Fibroblast of lung (primary cell): ENCODE measurements at places on chromosomes 3 and 15. TPM values are rescaled to one million over a fixed set of nuclear protein-coding genes. Genes with fewer than 3 reads are reported as not detected.

The C3orf20 gene
- not detected in 2 replicates for total RNA-seq

The RNF168 gene
- 13.7 and 19.3 TPM in 2 replicates for total RNA-seq

The WDR48 gene
- 41.9 and 44.9 TPM in 2 replicates for total RNA-seq

The EPHA3 gene
- total RNA-seq, result 0.26 and 0.99 TPM in 2 replicates

The GOLGA6A gene
- total RNA-seq, result under 0.01 TPM in 1 of 2 replicates, not detected in the other

The SGO1 gene
- total RNA-seq, result 0.26 and 1.8 TPM in 2 replicates

The IL5RA gene
- total RNA-seq, result not detected in 2 replicates

The STRA6 gene
- 0.17 TPM in 1 of 2 replicates, not detected in the other for total RNA-seq

The GOLGA8R gene
- total RNA-seq, result 1.3 and 1.8 TPM in 2 replicates

The MKRN3 gene
- total RNA-seq, result under 0.01 and 0.77 TPM in 2 replicates

The SLC51B gene
- 0.51 and 0.66 TPM in 2 replicates for total RNA-seq

The SLC22A13 gene
- 0.26 and 0.33 TPM in 2 replicates for total RNA-seq

The PLA2G4D gene
- total RNA-seq, result not detected in 2 replicates

The NAA50 gene
- 232 and 252 TPM in 2 replicates for total RNA-seq

The ASB14 gene
- not detected in 2 replicates for total RNA-seq

The CLDN18 gene
- total RNA-seq, result not detected in 2 replicates
